Activated CD4-positive, alpha-beta T cell treated with anti-CD3 and anti-CD28 coated beads for 24 hours (primary cell): ENCODE measurements at places on chromosomes 6 and 20.

GRCh38 chr6:12017876-12018401 is 5.8 kb downstream of the HIVEP1 start:
- no peak for DNase-seq

DNA sequence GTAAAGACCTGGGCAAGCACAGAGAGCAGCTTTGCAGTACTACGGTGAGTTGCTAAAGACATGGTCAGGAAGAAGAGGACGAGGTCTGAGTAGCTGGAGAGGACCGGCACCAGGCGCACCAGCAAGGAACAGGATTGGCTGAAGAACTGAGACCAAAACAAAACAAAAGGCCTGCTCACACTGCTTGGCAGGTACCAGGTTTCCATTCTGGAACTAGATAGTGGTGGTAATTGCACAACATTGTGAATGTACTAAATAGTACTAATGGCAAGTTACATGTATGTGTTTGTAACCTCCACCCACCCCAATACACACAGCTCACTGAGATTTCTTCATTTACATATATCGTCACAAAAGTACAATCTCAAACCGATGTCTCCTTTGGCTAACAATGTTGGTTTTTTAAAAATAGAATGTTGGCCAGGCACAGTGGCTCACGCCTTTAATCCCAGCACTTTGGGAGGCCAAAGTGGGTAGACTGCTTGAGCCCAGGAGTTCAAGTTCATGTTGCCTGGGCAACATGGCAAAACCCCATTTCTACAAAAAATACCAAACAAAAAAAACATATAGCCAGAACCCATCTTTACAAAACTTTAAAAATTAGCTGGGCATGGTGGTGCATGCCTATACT is 32.5 kb upstream of the LYRM2 start:
- no peak for DNase-seq

GRCh38 chr6:107661291-107661690 is 162.8 kb downstream of the SCML4 start:
- DNase-seq, result no peak

DNA sequence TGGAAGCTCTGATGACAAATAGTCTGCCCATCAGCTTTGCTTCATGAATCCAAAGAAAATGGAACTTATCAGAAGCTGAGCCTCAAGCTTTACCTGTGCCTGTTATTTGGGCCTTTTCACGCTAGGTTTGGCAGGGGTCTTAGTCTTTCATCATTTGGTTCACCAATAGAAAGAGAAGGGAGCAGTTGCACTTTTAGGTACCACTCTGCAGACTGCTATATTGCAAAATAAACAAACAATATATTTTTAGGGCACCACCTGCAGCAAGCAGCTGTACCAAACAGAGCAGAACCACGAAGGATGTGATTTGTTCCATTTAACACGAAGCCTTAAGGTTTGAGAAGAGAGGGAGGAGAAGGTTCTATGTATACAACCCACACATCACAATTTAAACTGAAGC is 291.4 kb upstream of the RNF217 start:
- no peak for DNase-seq

- no peak for DNase-seq
Measured at GRCh38 chr20:25397821-25398220, 7.2 kb upstream of the ABHD12 start.

- no peak for DNase-seq
Measured at GRCh38 chr6:157268396-157268795, 54.9 kb downstream of the TMEM242 start.

- no peak for DNase-seq
Measured at GRCh38 chr6:11208854-11209253, 23.6 kb downstream of the NEDD9 start.

DNA sequence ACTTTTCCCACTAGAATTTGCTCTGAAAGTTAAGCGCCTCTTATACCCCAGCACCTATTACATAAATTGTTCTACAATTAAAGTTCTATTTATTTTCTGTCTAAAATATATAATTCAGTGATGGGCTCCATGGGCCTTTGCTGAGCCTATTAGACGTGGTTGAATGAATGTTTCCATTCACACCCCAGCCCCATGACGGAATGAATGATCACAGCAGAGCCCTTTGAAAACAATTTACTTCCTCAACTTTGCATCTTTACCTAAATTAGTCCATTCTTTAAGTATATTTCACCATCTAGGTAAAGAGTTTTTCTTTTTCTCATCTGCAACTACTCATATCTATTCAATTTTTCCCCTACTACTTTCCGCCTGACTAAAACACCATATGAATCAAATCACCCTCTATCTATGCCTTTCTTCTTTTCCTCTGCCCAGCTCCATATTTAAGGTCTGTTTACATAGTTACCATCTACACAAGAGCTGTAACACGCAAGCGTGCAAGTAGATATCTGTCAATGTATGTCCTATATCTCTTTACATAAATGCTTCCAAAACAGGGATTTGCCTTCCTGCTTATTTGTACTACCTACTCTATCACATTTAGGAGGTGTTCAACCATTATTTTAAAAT is 69.7 kb downstream of the ECT2L start:
- DNase-seq, result no peak

DNA sequence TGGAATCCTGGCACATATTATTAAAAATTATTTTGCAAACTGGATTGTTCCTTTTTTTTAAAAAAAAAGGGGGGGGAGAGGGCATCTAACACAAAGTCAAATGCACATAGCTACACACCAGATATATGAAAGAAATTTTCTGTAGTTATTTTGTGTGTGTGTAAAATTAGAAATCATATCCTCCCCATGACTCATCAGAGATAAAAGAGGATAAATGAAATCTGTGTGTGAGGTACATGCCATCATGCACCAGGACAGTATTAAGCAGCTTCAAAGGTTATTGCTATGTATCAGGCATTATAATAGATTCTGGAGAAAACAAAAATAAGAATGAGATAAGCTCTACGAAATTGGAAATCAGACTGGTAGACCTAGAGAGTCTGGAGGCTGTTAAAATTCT is 5.2 kb downstream of the BTBD9 start:
- DNase-seq, result no peak

- no peak for DNase-seq
Measured at GRCh38 chr6:73169111-73169510, 56.2 kb downstream of the KHDC1L start.

- DNase-seq, result no peak
Measured at GRCh38 chr6:11865680-11866300, 87.2 kb upstream of the ADTRP start.

DNA sequence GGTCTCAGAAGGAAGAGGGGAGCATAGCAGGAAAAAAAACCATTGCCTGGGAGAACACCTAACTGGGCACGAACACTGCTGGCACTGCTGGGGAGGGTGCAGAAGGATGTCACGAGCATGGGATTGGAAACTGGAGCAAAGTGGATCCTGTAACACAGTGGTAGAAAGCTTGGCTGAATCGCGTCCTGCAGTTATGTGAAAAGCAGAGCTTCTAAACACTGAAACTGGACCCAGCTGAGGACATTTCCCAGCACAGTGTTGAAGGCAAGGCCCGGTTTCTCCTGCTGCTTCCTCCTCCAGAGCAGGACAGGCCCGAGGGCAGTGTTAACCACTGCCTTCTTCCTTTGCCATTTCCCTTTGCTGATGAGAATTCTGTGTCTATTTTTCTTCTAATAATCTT is 6.7 kb downstream of the APMAP start:
- DNase-seq, result no peak

- no peak for DNase-seq
Measured at GRCh38 chr6:24740861-24741260, 21.9 kb upstream of the C6orf62 start.

DNA sequence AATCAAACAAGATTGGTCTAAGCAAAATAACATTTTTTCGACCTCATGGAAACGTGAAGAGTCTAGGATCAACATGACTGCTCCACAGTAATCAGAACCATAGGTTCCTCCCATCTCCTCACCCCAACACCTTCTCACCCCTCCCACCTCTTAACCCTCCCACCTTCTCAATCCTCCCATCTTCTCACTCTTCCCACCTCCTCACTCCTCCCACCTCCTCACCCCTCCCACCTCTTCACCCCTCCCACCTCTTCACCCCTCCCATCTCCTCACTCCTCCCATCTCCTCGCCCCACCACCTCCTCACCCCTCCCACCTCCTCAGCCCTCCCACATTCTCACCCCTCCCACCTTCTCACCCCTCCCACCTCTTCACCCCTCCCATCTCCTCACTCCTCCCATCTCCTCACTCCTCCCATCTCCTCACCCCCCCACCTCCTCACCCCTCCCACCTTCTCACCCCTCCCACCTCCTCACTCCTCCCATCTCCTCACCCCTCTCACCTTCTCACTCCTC is 567.4 kb downstream of the C6orf118 start:
- no peak for DNase-seq

DNA sequence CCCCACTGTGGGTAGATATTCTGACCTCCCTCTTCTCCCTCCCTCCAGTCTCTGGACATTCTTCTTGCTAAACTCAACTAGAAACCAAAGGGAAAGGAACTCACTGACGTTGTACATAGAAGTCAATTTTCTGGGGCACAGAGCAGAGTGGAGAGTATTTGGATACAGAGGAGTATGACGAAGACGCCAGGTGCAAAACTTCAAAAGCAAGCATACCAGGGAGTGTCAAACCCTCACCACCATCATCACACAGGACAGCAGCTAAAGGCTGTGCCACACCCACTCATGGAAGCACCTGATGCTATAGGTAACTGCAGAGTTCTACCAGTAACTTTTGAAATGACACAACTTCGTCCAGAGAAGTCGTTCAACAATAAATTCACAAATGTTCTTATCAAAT is 64.8 kb downstream of the FYN start:
- DNase-seq, result no peak

GRCh38 chr6:87858440-87858839 is 156.4 kb upstream of the AKIRIN2 start:
- DNase-seq, result no peak

DNA sequence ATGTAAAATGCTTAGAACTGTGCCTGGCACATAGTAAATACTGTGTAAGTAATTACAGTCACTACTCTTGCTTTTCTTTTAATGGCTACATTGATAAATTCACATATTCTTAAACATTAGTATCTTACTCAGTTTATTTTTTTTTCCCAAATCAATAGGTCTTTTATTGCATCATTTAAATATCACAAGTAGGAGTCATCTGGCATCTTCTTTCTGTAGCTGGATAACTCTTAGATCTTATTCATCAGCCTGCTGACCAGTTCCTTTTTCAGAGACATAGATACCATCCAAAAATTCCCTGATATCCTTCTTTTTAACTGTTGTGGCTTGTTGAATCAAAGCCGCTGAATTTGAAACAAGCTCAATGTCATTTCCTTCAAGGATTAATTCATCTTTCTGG is 20.0 kb upstream of the PHF3 start:
- no peak for DNase-seq

- no peak for DNase-seq
Measured at GRCh38 chr6:138907167-138907566, 80.9 kb downstream of the REPS1 start.

- DNase-seq, result no peak
Measured at GRCh38 chr6:25930532-25931410, at the start of gene SLC17A2. Gene SLC17A2, minus strand, starts transcription at chr6:25930691. Its CDS starts 4,895 bp downstream, at chr6:25925796.
